ENCODE measurements at places on chromosomes 4 and X. TPM values are rescaled to one million over a fixed set of nuclear protein-coding genes. Genes with fewer than 3 reads are reported as not detected.

The ETDA gene
- total RNA-seq = not detected

The MAGEA2B gene
- total RNA-seq = 2.5 TPM

The PDE5A gene
- 42.0 TPM for total RNA-seq

The ESX1 gene
- not detected for total RNA-seq

The GABRE gene
- total RNA-seq = 13.9 TPM

The GRID2 gene
- total RNA-seq = 0.10 TPM

The STK26 gene
- total RNA-seq = 21.3 TPM

The DLG3 gene
- total RNA-seq = 13.1 TPM

The VEGFC gene
- 54.5 TPM for total RNA-seq

The AMOT gene
- 6.7 TPM for total RNA-seq

The DBET gene
- not detected for total RNA-seq

The HTATSF1 gene
- 112 TPM for total RNA-seq

The CDKL2 gene
- 0.15 TPM for total RNA-seq

The ENPP6 gene
- total RNA-seq = not detected

The ZNF732 gene
- not detected for total RNA-seq

The SPRY1 gene
- 1.1 TPM for total RNA-seq

The IL13RA1 gene
- 141 TPM for total RNA-seq

The ADH1A gene
- not detected for total RNA-seq

The EGFL6 gene
- total RNA-seq = not detected

The BMP3 gene
- total RNA-seq = not detected

The POU4F2 gene
- not detected for total RNA-seq

The VEGFD gene
- not detected for total RNA-seq

The TCEAL6 gene
- total RNA-seq = not detected

The GAGE2A gene
- total RNA-seq = not detected
